ENCODE measurements at places on chromosomes 3 and 15. TPM values are rescaled to one million over a fixed set of nuclear protein-coding genes. Genes with fewer than 3 reads are reported as not detected.

DNA sequence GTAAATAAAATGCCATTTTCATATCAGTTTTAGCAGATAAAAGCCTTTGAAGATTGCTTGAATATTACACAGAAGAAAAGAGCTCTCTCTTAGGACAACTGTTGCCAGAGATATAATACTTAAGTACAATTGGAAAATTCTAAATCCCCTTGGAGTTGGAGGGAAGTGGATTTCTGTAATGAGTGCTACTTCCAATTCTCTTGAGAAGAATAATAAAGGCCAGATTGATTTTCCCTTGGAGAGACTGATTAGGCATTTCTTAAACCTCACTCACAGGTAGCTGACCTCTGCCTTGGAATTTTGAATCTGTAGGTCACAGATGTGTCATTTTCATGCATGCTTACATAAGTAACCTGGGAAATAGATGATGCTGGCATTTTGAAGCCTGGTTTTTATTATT, 29.8 kb upstream of the PSMD6 start:
- DNase-seq, result no peak

- DNase-seq, result peak; percentile 84
Measured at GRCh38 chr3:145776782-145777408, 384.1 kb downstream of the PLOD2 start.

DNA sequence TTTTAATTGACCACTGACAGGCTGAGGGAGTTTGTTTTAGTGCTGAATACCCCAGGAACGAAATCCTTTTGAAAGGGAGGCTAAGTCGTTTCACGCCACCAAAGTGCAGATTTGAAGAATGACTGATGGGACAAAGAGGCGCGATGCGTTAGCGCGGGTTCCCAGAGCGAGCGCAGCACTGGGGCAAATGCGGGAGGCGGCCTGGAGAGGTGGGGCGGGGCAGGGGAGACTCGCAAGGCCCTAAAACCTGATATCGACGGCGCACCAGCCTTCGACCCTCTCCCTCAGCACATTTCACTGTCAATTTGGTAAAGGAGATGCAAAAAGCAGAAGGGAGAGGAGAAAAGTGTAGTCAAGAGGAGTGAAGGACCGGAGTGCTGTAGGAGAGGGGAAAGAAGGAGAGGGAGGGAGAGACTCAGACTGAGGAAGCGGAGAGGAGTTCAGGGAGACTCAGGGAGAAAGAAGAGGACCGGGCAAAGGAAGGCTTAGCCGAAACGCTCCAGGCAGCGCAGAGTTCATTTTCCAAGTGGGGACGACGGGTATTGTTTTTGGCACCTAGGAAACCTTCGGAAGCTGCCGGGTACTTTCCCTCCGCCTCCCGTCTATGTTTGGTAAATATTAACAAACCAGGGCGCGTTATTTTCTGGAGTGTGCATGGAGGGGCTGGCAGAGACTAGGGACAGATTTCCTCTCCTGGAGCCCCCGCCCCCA, 3.8 kb upstream of the FOXB1 start:
- peak; percentile 84 for DNase-seq

Gene FETUB
- total RNA-seq, result not detected

Gene TP63
- total RNA-seq, result 0.32 TPM

Gene RLBP1
- total RNA-seq, result not detected

Gene CLRN1
- not detected for total RNA-seq
